ENCODE measurements at places on chromosomes 5 and 9.

- no peak for DNase-seq
Measured at GRCh38 chr5:102691434-102691833, 63.7 kb upstream of the PAM start.

DNA sequence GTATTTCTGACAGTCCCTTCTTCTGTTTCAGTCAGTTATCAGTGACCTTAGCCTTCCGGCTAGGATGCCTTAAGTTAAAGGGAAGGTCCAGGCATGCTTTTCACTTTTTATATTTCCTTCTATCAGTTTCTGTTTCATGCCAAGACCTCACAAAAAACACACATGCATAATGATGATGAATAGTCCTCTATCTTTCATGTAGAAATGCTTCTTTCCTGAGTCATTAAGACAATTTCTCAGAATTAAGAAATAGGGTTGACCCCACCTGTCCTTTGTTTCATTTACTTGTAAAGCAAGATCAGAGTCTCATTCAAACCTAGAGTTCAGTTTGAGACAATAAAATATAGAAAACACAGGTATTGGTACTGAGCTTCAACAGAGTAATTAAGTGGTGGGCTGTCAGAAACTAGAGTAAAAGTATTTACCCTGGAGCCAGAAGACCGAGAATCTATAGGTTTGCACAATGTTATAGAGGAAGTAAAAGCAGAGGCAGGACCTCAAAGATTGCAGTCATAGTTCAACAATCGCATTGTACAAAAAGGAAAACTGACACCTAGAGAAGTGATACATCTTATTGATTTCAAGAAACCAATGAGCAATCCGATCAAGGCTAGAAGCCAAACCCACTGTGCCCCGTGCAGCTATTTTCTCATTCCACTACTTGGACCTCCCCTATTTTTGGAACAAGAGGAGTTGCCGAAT is 118.7 kb upstream of the PUM3 start:
- no peak for DNase-seq

- no peak for DNase-seq
Measured at GRCh38 chr5:125059255-125060002, 313.0 kb upstream of the ZNF608 start.

DNA sequence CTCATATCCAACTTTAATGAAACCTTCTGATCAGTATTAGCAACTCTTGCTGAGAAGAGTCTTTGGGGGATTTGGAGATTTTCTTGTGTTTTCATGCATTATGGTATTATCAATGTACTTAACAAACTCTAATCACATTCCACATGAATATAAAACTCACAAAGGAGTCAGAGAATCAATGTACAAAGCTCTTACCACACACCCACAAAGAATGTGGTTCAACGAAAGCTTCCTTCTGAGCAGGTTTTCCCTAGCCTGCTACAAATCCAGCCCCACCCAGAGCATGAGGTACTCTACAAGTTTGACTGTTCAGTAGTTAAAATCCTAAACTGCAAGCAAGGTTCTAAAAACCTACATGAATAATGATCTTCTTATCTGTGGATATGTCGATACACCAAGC is 210.1 kb downstream of the TARS1 start:
- no peak for DNase-seq

DNA sequence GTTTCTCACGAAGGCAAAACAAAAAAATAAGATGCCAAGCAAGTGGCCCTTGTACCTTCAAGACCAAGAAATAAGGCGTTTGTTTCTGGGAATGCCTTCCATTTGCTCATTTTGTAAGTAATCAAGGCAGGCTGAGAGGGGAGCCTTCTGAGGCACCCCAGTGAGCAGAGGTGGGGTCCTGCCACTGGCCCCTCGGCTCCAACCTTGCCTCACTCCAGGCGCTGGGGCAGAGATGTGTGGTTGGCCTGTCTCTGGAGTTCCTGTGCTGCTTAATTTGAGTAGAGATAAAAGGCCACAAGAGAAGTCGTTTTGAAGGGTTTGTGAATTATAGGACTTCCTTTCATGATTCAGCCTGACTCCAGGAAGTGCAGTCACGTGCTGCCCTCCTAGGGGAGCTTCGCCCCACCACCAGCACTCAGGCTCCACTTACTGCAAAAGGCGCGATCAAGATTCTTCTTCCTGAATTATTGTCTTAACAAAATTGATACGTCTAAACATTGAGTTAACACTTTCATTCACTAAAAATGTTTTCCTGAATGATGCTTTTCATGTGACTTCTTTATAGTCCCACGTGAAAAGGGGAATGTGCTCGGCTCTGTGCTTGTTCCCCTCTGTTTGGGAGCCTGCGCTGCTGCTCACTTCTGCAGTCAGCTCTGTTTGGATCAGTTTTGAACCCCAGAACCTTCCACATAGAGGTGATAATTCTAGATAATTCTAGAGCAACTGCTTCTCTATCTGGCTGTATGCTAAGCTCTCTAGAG is 13.7 kb downstream of the SYK start:
- no peak for DNase-seq

GRCh38 chr9:17761984-17762676 is 183.3 kb downstream of the SH3GL2 start:
- no peak for DNase-seq

DNA sequence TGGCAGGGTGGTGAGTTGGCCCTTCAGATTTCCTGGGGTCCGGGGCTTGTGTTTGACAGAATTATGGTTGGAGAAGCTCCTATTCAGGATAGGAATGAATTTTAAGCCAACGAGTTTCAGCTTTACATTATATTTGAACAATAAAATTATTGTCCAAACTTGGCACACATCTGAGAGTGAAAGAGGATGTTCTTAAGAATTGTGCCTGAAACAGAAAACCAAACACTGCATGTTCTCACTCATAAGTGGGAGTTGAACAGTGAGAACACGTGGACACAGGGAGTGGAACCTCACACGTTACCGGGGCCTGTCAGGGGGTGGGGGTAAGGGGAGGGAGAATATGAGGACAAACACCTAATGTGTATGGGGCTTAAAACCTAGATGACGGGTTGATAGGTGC is 111.8 kb upstream of the ACTBL2 start:
- DNase-seq: no peak

DNA sequence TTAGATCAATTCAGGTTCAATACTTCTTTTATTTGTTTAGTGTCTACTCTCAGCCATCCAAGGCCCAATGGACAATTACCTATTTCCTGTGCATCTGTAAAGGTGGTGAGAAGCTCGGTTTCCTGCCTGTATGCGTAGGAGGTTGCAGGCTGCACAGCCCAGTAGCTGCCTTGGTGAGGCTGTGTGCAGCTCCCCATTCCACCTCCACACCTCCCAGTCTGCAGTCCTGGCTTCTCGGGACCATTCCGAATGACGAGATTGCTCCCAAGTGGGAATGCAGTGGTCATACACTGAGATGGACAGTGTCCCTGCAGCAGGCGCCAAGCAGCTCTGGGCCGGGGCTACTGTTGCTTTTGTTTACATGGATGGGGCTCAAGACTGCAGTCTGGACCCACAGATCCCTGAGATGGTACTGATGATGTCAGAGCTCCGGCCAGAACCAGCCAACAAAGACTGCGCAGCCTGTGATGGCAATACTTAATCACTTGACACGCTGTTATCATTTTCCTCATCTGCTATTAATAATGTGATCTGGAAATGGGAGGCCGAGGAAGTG is 206.1 kb upstream of the IRX1 start:
- DNase-seq: no peak

DNA sequence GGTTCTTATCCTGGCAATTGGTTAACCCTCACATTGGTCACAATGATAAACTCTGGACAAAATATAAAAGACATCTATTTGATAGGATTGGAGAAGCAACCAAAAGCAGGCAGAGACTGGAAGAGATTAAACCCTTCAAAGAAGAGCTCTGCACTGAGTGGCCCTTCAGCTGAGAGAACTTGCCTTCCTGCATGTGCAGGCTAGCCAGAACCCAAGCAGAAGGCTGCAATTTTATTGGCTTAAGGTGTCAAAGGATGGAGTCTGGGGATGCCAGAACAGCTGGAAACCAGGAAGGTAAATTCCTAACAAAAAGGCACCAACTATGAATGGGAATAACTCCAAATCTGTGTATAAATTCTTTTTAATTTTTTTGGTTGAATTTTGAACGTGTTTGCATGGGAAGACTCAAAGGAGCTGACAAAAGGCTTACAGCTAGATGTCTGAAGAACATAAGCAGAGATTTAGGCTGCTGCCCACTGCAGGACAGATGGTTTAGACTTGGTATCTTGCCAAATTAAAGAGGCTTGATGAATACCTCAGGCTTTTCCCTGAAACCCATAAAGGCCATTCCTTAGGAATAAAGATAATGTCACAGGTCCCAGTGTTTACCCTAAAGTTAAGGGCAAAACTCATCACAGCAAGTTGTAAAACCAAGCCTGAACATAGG is 66.3 kb downstream of the NR2F1 start:
- DNase-seq: no peak

DNA sequence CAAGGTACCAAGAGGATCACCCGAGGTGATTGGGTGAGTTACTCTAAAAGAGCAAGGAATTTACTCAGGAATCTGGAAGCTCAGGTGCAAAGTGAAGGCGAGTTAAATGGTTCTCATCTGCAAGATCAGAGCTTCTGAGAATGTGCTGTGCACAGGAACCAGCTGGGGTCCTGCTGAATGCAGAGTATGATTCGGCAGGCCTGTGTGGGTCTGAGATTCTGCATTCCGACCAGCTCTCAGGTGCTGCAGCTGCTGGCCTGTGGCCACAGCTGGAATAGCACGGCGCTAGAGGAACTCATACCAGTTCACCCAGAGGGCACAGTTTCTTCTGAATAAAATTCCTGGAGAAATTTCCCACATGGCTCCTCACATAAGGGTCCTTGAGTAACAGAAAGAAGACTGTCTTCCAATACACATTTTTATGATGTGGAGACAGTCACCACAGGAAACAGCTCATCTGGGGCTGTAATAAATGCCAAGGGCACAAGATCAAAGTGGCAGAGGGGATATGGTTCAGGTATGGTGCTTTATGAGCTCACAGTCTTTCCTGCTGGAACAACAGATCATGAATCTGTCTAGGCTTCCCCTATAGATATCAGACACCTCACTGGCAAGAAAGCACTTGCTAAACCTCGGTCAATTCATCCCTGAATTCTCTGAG is 83.9 kb downstream of the PTPN3 start:
- DNase-seq: no peak

DNA sequence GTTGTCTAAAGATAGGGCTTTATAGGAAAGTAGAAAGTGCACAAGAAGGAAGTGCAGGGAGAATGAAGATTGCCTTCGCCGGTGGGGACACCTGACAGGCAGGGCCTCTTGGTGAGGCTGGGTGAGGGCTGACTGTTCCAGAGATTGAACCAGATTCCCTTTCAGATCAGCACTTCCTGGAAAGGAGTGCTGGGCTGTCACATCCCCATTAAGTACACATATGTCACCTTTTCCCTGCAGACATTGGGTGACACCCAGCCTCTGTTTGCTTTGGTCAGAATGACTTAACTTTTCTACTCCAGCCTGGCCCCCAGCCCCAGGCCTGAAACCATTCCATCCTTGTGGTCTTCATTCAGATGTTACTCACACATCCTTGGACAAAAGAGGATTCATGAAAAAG is 7.4 kb upstream of the SHROOM1 start:
- no peak for DNase-seq

Measured in stimulated activated effector memory CD8-positive, alpha-beta T cell treated with anti-CD3 and anti-CD28 coated beads, Interleukin-12 subunit alpha, Interleukin-12 subunit beta, amount 100 ng/mL, for 72 hours (primary cell).